Adrenal gland (tissue), 19 donors: ENCODE measurements at places on chromosomes 6 and 20.

GRCh38 chr6:119128252-119128912, 49.9 kb upstream of the FAM184A start:
- no peak for DNase-seq

DNA sequence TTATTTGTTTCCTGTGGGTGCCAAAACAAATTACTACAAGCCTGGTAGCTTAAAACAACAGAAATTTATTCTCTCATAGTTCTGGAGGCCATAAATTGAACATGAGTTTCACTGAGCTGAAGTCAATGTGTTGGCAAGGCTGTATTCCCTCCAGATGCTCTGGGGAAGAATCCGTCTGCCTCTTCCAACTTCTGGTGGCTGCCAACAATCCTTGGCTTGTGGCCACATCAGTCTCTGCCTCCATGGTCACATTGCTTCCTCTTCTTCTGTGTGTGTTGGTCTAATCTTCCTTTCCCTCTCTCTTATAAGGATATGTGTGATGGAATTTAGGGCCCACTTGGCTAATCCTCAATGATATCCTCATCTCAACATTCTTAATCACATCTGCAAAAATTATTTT, 92.8 kb upstream of the EPB41L1 start:
- no peak for DNase-seq

DNA sequence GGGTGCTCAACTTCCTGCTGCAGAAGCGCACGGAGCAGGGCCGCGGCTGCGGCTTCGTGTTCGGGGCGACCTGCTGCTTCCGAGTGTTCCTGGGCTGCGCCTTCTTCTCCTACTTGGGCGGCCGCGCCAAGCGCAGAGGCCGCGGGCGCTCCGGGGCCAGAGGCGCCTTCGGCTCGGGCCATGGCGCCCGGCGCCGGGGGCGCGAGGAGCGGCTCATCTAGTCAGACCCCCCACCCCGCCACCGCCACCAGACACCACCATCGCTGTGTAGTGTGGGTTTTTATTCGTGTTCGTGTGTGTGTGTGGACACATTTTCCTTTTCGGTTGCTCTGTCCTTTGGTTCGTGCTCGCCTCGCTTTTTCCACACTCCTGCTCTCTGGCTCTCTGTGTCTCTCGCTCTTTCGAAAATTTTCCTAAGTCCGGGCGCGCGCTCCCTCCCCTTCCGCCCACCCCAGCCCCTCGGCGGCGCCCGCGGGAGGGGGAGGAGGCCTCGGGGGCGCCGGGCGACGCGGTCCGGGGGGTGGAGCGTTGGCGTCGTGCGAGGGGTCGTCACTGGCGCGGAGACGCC, 38.1 kb downstream of the GNAS start:
- DNase-seq, result peak; percentile 86

DNA sequence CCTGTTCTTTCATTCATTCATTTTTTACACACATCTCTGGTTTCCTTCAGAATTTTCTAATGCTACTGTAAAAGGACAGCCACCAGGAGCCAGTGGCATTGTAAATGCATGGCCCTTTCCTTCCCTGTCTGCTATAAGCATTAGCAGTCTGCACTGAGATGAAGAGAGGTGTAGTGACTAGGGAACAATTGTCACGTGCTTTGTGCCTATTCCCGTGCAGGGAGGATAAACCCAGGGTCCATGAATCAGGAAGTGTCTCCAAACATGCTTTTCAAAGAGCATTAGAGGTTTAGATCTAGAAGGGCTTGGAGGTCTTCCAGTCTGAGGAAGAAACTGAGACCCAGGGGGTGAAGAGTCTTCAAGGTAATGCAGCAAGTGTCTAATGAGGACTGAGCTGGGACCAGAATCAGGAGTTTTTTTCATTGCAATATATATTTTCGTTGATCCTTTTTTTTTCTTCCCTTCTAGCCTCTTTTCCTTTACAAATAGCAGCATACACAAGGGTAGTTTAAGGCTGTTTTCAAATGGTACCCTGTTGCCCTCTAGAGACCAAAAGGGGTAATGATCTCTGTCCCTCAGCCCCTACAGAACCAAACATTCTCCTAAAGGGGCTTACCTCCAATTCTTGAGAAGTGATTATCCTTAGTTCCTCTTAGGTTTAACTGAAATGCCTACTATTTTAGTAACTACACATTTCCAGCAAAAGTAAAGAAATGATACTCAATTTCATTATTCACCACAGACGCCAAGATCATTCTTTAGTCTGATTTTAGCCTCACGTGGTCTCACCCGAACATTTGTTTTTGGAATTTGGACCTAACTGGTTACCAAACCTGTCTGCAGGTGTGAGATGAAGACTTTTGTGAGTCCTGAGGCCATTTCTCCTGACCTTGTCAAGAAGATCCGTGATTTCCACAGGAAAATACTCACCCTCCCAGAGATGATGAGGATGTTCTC, 6.6 kb downstream of the TRIM15 start:
- peak; percentile 30 for DNase-seq

GRCh38 chr6:122712093-122712447, 67.4 kb upstream of the FABP7 start:
- DNase-seq, result no peak

GRCh38 chr20:13995841-13996240, 525 bp downstream of the MACROD2 start:
- peak; percentile 57 for DNase-seq

GRCh38 chr20:39632176-39632575, 670.0 kb downstream of the DHX35 start:
- no peak for DNase-seq

GRCh38 chr20:44016525-44016924, 101.9 kb downstream of the TOX2 start:
- no peak for DNase-seq
